ENCODE measurements at places on chromosomes 5 and 9.

GRCh38 chr9:91734371-91734981 is 215.6 kb downstream of the ROR2 start:
- no peak for DNase-seq

- no peak for DNase-seq
Measured at GRCh38 chr5:14142202-14142826, 828 bp upstream of the TRIO start.

- DNase-seq, result no peak
Measured at GRCh38 chr5:134634227-134634626, 1.6 kb upstream of the SAR1B start.

DNA sequence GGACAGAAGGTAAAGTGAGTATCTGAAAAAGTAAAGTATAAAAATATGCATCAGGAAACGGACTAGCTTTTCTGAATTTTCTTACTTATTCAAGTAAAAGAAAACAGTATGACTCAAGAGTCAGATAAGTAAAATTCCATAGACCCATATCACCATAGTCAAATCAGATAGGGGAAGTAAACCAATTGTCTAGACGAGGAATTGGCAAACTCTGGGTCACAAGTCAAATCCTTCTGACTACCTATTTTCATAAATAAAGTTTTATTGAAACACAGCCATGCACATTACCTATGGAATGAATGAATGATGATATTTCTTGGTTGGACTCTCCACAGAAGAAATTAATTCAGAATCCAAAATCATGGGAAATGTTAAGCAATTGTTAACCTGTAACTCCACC is 59.1 kb upstream of the TMC1 start:
- no peak for DNase-seq

GRCh38 chr5:112718344-112718743 is 19.3 kb upstream of the APC start:
- no peak for DNase-seq

DNA sequence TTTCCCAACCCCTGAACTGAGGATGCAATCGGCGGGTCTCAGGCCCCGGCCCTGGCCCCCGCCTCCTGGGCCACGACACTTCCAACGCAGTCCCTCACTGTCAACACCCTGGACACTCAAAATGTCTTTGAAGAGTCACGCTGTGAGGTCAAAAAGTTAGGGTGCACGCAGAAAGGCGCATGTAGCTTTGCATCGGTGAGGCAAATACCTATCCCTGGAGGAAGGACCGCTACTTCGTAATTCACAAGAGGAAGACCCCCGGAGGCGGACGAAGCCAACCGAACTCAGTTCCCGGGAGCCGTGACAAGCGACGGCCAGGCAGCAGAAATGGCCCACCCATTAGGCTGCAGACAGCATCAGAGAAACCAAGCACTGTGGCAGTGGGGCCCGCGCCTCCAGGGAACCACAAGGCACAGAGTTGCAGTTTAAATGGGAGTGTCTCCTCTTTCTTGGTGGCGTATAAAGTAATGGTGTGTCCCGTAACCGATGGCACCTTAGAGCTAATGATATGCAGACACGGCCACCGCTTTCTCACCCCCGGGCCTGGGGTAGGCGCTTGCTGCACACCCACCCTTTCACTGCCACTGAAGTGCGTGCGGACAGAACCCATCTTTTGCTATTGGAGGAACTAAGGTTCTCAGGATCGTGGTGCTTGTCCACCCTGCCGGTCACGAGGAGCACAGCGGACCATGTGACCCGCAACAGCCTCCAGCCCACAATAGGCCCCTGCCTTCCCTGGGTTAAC is 9.0 kb downstream of the ADAMTS2 start:
- DNase-seq, result no peak

DNA sequence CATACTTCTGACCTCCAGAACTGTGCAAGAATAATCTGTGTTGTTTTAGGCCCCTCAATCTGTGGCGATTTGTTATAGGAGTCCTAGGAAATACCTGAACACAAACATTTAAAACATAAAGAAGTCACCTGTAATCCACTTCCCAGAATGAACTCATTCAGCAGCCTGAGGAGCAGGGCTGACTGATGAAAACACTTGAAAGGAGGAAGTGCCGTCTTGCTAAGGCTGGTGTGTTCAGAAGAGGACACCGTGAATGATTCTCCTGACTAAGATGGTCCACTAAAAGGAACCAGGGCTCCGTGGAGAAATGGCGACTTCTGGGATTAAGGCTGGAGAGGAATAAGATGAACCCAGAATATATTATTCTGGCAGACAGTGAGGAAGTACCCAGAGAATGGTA is 18.7 kb upstream of the MARCHF6 start:
- DNase-seq, result no peak

- DNase-seq, result no peak
Measured at GRCh38 chr9:121333950-121334773, 35.9 kb downstream of the STOM start.

- DNase-seq, result no peak
Measured at GRCh38 chr9:99607842-99608448, 213.7 kb upstream of the NR4A3 start.

Data from pulmonary artery endothelial cell (primary cell).